ENCODE measurements at places on chromosomes 7 and 10.

- no peak for DNase-seq
These were observed 28.4 kb downstream of the MBL2 start for GRCh38 chr10:52744057-52744805.

GRCh38 chr7:138890499-138891445 is 90.4 kb downstream of the KIAA1549 start:
- no peak for DNase-seq

DNA sequence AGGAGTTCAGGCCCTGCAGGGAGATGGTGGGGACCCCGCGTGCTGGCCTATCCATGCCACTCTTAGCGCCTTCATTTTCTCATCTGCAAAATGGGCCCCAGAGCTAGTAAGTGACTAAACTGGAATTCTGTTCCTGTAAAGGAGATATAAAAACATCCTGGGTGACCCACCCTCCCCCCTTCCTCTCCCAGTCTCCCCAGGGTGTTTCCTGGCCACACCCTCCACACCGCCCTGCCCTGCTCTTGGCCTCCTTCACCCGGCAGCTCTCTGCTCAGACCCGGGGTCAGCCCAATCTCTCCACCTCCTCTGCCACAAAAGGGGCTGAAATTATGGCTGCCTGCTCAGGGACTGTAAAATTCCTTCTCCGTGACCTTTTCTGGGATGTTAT is 70.7 kb downstream of the C10orf105 start:
- DNase-seq, result no peak

DNA sequence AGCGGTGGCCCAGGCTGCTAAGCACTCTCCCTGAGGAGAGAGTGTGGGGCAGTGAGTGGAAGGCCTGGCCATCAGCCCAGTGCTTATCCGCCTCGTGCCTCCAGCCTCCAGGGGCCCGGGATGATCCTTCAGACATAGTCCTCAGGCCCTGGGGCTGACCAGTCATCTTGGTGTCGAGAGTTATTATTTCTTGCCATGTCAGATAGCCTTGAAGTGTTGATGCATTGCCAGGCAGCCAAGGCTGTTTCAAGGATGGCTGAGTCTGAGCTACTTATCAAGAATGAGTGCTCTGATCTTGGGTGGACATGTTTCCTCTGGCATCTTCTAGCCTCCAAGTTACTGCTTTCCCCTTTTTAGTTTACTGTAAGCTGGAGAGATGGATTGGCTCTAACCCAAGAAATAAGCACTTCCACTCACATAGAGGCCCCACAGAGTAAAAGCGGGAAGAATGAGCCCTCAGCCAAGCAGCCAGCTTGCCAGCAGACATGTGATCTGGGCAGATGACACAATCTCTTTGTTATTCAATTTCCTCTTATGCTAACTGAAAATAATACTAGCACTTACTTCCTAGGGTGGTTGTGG is 136.5 kb upstream of the NAMPT start:
- DNase-seq, result no peak

GRCh38 chr7:112877691-112878460 is 87.7 kb upstream of the TMEM168 start:
- DNase-seq, result no peak

DNA sequence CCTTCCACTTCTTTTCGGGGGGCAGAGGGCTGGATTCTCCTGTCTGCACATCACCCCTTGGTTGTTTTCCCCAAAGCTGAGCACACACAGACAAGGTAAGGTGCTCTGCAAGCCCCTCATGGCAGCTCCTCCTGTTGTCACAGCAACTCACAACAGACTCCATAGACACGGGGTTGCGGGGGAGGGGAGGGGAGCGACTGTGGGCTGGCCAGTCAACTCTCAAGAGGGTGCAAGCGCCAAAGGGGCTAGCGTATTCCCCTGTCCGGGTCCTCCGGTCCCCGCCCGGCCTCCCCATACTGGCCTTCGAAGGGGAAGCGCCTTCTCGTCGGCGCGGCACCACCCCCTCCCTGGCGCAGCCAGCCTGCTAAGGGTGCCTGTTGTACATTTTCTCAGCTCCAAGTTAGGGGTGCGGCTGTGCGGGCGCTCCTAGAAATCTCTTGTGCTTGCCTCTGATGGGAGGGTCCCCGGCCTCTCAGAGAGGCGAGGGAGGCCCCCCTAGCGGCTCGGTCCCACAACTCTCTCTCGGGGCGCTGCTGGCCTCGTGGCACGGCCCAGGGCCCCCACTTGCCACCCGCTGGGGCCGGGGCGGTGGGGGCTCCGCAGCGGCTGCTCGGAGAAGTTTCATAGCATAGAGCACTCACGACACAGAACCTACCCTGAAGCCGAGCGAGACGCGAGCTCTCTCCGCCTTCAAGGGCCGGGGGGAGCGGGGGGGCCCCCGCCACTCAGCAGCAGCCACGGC is 498 bp downstream of the RHOBTB1 start:
- peak; percentile 30 for DNase-seq

- peak; percentile 78 for DNase-seq
These were observed 110.3 kb upstream of the LANCL2 start for GRCh38 chr7:55254596-55255495.

GRCh38 chr7:16644636-16645592 is 640 bp downstream of the ANKMY2 start:
- DNase-seq, result peak; percentile 65

- no peak for DNase-seq
These were observed 250.3 kb upstream of the NFE2L3 start for GRCh38 chr7:25901658-25902057.

DNA sequence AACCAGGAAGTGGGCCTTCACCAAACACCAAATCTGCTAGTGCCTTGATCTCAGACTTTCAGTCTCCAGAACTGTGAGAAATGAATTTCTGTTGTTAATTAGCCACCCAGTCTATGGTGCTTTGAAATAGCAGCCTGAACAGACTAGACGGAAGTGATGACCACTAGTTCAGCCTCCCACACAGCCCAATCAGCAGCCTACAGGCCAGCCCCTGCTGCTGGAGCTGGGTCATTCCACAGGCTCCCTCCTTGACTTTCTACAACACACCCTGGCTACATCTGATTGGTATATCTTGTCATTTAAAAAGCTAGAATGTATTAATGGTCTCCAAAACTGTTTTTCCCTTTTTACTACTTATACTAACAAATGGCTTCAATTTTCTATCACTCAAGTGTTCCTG is 277.2 kb upstream of the TAC1 start:
- no peak for DNase-seq

DNA sequence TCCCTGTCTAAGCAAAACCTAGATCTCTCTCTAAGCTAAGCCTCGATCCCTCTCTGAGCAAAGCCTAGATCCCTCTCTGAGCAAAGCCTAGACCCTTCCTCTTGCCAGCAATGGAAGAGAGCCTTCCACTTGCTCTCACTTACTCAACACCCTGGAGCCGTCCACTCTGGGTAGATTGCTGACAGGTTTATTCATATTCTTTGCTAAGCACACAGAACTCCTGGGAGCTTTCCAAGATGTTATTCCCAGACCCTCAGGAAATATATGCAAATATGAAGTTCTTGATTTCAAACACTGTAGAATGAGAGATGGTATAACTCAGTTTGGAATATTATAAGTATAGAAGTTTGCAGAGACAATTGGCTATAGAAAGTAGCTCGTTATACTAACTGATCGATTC is 503.8 kb upstream of the CELF2 start:
- DNase-seq, result no peak

DNA sequence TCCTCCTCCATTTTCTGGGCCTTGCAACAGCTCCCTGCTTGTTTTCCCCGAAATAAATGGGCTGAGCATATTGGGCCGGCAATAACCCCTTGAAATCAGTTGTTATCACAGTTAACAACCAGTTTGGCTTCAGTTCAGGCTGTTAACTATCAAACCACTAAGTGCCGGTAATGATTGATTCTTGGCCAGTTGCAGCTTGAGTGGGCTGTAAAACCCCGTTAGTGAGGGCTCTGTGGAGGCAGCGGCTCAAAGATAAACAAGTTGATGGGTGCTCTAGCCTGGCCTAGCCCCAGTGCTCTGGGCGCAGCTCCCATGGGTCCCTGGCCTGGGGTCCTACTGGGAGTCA is 8.3 kb downstream of the FGF8 start:
- no peak for DNase-seq

DNA sequence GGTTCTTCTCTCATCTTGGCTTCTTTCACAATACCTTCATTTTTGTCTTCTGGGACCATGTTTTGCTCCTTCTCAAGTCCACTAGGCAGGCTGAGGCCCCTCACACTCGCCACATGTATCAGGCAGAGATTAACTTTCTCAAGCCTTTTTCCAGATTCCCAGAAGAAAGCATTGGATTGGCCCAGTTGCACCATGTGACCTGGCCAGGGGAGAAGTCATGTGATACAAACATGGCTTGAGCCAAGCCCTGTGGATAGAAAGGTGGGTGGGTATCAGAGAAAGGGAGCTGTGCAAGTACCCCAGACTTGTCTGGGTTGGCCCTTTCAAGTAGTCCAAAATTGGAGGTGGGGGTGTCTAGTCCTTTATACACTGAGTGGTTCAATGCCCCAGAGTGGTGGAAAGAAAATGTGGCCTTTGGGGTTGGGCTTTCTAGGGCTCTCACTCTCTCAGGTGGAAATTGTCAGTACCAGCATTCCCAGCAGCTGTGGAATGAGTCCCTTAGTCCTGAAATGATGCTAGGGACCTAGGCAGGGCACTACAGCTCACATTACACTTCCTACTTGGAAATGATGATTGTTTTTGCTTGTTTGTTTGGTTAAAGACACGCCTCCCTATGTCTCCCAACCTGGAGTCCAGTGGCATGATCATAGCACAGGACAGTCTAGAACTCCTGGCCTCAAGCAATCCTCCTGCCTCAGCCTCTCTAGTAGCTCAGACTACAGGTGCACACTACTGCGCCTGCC is 36.9 kb upstream of the C10orf67 start:
- DNase-seq, result no peak

- no peak for DNase-seq
These were observed 152.2 kb downstream of the CRPPA start for GRCh38 chr7:16268821-16269768.

All from activated CD4-positive, alpha-beta T cell treated with anti-CD3 and anti-CD28 coated beads for 48 hours (primary cell).